NT2/D1 (cell line): ENCODE measurements at places on chromosomes 1 and 21.
A peak's percentile ranks its signal among the peaks of the same experiment; 100 is the strongest.

DNA sequence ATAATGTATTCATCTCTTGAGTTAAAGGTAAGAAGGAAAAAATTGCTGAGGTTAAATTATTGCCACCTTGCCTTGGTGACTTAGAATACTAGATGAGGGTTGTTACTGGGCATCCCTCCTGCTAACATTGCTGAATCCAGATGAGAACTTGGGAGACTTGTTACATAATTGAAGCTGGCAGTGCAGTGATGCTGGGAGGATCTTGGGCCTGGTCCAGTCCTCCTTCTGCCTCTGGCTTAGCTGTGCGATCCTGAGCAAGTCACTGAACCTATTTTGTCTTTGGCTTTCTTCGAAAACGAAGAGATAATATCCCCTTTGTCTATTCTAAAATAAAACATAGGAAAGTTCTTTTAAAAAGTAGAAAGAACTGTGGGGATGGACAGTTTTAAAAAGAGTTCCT lies 244.9 kb upstream of the NRIP1 start:
- DNase-seq, result no peak

- no peak for DNase-seq
These were observed 17.1 kb downstream of the TRIM67 start for GRCh38 chr1:231178970-231179369.

- DNase-seq, result no peak
These were observed 14.1 kb downstream of the SUCO start for GRCh38 chr1:172547071-172547470.

DNA sequence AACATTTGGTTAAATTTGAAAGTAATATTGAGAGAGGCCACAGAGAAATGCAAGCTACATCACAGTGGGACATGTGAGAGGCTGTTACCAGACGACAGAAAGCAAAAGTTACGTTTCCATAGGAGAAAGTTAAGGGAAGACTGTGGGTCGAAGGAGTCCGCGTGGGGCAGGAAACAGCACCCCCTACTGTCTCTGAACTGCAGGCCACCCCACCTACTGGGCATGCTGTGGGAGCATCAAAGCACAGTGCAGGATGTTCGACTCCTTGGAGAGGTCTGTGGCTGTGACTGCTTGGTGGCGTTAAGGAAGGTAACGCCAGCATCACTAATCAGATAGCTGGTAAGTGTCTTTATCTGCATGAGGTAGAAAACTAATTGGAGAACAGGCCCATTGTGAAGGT lies 123.9 kb downstream of the PTBP2 start:
- DNase-seq, result peak; percentile 15

DNA sequence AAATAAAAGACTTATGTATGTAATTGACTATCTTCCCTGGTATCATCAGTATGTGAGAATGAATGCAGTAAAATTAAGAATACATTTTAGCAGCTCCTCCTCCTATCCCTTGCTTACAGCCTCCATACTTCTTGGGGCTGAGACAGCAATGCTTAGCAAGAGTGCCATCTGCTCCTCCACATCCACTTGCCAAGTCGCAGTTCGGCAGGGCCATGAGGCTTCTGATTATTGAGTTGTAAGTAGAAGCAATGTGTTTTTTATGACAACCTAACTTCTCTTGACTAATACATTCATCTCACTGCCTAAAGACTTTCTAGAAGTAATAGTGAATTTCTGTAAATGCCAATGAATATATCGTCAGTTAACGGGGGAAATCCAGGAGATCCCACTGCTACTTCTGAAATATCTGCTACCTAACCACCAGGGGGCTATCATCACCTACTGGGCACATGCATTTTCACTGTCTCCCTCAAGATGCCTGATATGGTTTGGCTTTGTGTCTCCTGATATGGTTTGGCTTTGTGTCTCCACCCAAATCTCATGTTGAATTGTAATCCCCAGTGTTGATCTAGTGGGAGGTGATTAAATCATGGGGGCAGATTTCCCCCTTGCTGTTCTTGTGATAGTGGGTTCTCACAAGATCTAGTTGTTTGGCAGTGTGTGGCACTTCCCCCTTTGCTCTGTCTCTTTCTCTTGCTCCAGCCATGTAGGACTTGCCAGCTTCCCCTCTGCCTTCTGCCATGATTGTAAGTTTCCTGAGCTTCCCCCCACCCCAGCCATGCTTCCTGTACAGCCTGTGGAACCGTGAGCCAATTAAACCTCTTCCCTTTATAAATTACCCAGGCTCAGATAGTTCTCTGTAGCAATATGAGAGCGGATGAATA lies 59.6 kb downstream of the EXTL2 start:
- DNase-seq, result peak; percentile 5

DNA sequence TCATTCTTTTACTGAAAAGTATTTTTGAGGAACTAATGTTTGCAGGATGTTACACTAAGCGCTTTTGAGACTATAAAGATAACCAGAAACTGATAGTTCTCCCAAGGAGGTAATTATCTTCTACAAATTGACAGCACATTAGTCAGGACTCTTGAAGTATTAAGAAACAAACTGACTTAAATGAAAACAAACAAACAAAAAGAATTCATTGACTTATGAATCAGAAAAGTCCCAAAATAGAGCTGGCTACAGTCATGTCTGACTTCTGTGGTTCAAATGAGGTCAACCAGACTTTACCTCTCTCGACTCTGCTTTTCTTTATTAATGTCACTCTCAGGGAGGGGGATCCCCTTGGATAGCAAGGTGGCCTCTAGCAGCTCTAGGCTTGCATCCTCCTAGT lies 296.8 kb downstream of the TPR start:
- DNase-seq, result no peak

GRCh38 chr21:32457962-32458361 lies 45.5 kb downstream of the EVA1C start:
- no peak for DNase-seq

DNA sequence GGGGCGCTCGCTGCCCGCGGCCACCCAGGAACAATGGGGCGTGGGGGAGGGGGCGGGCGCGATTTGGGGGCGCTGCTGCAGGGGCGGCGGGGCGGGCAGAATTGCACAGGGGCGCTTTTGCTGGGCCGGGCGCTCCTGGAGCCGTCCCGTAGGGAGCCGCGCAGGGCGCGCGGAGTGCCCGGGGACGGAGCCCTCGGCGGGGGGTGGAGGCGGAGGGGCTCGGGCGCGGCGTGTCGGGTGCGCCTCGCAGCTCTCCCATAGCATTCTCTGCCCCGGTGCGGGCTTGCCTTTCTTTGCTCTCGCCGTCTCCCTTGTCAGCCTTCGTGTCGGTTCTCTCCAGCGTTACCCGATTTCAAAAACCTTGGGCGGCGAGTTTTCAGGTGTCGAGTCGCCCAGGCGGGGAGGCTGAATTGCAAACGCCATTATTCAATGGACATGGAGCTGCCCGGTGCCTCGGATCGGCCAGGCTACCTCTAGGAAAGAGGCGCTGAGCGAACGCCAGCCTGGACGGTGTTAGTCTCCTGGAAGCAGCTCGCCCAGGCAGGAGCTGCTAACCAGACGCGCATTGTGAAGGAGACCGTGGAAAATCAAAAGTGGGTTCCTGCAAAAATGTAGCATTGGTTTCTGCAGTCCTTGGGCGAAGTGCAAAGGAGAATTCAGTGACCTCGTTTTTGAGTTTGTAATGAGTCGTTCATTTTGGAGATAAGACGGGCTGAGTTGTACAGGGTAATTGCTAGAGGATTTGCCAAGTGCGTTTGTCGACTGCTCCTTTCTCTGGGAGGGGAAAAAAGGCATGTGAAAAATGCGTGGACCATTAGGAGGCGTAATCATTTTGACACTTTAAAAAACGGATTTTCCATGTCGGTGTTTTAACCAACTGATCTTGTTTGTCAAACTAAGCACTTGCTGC lies 626 bp downstream of the CXADR start:
- DNase-seq, result no peak

- DNase-seq, result no peak
These were observed 385.9 kb upstream of the LYPLAL1 start for GRCh38 chr1:218787826-218788225.
